ENCODE measurements at places on chromosomes 16 and 17.

DNA sequence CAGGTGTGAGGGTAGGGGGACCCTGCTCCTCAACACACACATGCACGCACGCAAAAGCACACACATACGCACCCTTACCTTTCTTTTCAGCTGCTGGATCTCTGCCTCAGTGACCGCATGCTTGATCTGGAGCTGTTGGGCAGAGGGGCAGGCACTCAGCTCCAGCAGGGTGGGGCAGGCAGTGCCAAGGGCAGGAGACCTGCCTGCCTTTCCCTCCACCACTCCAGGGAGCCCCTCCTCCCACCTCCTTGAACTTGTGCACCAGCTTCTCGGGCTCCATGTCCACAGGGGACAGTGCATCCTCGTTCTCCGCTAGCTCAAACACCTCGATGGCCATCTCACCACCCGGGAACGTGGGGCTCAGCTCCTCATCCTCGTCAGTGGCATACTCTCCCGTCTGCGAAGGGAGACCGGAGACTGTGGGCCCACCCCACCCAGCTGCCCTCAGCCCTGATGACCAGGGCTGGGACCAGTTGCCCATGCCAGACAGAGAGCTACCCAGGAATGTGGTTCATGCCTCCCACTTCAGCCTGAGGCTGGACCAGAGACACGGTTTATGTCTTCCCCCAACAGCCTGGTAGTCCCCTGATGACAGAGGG, 9.3 kb upstream of the SAMD14 start:
- no peaks in the 10 kb centered on the region for H3K27me3 ChIP-seq
- H3K4me1 ChIP-seq = peaks cover 53% of the 10 kb centered on the region
- H3K36me3 ChIP-seq = peaks cover 39% of the 10 kb centered on the region
- no peak overlapping the region for H3K4me3 ChIP-seq
- no peak for DNase-seq
- peak overlapping the region; percentile 84 for H3K27ac ChIP-seq

DNA sequence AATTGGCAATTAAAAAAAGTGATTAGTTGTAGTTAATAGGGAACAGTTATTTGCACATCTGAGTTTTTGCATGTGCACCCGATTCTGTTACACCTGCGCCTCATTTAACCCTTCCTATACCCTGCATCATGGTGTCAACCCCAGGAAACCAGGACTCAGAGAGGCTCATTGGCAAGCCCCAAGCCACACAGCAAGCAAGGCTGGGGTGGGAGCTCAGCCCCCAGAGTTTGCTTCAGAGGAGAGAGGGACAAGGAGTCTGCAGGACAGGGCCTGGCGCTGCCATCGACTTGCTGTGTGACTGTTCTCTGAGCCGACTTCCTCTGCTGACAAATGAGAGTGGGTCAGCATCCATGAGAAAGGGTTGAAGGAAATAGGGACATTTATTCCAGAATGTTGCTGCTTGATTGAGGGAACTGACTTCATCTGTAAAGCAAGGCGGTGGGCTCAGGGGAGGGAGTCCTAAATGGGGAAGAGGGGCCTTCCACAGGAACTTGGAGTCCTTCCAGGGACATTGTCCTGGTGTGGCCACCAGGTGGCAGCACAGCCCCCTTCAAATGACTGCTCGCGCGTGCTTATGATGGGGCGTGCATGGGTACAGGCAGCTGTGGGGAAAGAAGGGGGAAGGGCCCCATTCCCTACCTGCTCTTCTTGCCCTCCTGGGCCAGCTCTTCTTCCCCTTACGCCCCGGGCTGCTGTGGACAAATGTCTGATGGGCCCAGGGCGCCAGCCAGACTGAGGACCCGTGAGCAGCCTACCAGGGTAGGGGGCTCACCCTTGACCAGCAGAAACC, 51.6 kb downstream of the NT5M start:
- H3K4me3 ChIP-seq = no peak overlapping the region
- peaks cover 4% of the 10 kb centered on the region for H3K36me3 ChIP-seq
- H3K4me1 ChIP-seq = peaks cover 6% of the 10 kb centered on the region

DNA sequence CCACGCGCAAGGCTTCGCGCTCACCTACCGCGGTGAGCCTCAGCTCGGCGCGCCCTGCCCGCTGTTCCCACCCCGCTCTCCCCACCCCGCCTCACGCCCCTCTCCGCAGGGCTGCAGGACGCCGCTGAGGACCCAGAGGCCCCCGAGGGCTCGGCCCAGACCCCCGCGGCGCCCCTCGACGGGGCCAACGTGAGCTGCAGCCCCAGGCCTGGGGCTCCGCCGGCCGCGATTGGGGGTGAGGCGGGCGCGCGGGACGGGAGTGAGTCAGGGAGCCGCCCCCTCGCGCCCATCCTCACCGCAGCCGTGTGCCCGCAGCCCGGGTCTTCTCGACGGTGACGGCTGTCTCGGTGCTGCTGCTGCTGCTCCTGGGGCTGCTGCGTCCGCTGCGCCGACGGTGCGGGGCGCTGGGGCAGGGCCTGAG, 1.9 kb upstream of the PAQR4 start:
- H3K4me3 ChIP-seq = peak overlapping the region; percentile 60
- peaks cover 35% of the 10 kb centered on the region for H3K4me1 ChIP-seq
- no peak overlapping the region for H3K27ac ChIP-seq
- peaks cover 53% of the 10 kb centered on the region for H3K27me3 ChIP-seq
- H3K36me3 ChIP-seq = no peaks in the 10 kb centered on the region

- no peak for DNase-seq
- H3K4me1 ChIP-seq = peaks cover 14% of the 10 kb centered on the region
- H3K27ac ChIP-seq = no peak overlapping the region
- H3K36me3 ChIP-seq = no peaks in the 10 kb centered on the region
- no peak overlapping the region for H3K4me3 ChIP-seq
Observed at GRCh38 chr17:50768346-50768761, 1.0 kb upstream of the ANKRD40CL start.

- no peaks in the 10 kb centered on the region for H3K27me3 ChIP-seq
- no peak for DNase-seq
- H3K36me3 ChIP-seq = peaks cover 3% of the 10 kb centered on the region
- H3K4me3 ChIP-seq = no peak overlapping the region
- no peak overlapping the region for H3K27ac ChIP-seq
Observed at GRCh38 chr17:80636361-80637018, 91.9 kb downstream of the RPTOR start.

GRCh38 chr16:50308237-50308965, 42.0 kb downstream of the ADCY7 start:
- no peak for DNase-seq
- H3K36me3 ChIP-seq = no peaks in the 10 kb centered on the region
- no peak overlapping the region for H3K4me3 ChIP-seq
- no peaks in the 10 kb centered on the region for H3K27me3 ChIP-seq
- H3K27ac ChIP-seq = peak overlapping the region; percentile 86
- peaks cover 13% of the 10 kb centered on the region for H3K4me1 ChIP-seq

GRCh38 chr17:57920916-57921703, 34.1 kb downstream of the CUEDC1 start:
- no peak overlapping the region for H3K27ac ChIP-seq
- DNase-seq = no peak
- H3K36me3 ChIP-seq = no peaks in the 10 kb centered on the region
- no peaks in the 10 kb centered on the region for H3K4me1 ChIP-seq

DNA sequence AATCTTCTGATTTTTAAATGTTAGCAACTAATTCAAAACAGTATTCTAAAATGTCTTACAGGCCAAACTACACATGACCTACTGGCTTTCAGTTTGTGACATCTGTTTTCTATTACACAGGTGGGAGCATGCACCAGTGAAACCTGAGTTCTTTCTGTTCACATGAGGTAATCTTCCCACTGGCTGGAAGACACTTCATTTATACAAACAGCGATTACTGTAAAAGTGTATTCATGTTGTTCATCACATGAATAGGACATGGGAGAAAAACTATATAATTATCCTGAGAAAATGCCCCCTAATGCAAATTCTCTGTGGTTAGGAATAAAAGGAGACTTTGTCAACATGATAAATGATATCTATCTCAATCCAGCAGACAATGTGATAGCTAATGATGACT, 11.1 kb upstream of the PIK3R5 start:
- no peaks in the 10 kb centered on the region for H3K27me3 ChIP-seq
- H3K4me1 ChIP-seq = no peaks in the 10 kb centered on the region
- DNase-seq = no peak
- H3K27ac ChIP-seq = no peak overlapping the region

GRCh38 chr16:75402821-75403475, 30.4 kb downstream of the CFDP1 start:
- H3K4me1 ChIP-seq = peaks cover 1% of the 10 kb centered on the region
- no peak overlapping the region for H3K27ac ChIP-seq
- no peak overlapping the region for H3K4me3 ChIP-seq
- DNase-seq = no peak

DNA sequence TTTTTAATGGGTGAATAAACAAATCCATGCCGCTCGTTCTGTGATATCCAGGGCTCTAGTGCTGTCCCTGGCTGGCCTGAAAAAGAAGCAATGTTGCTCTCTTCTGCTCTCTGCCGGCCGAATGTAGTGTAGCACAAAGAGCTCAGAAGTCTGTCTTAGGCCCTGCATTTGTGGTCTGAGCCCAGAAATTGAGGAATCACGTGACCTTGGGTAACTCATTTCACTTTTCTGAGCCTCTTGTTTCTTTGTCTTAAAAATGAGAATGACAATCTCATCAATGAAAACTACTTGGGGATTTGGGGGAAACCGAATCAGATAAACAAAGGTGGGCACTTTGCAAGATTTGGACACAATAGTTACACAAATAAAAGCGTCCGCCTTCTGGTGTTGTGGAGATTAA, 381.6 kb upstream of the ASIC2 start:
- H3K4me1 ChIP-seq = no peaks in the 10 kb centered on the region
- no peaks in the 10 kb centered on the region for H3K36me3 ChIP-seq
- H3K27me3 ChIP-seq = peaks cover 3% of the 10 kb centered on the region
- H3K4me3 ChIP-seq = no peak overlapping the region
- DNase-seq = peak; percentile 15

- no peak overlapping the region for H3K27ac ChIP-seq
- H3K36me3 ChIP-seq = no peaks in the 10 kb centered on the region
- no peaks in the 10 kb centered on the region for H3K4me1 ChIP-seq
- no peak overlapping the region for H3K4me3 ChIP-seq
Observed at GRCh38 chr16:62194828-62195227, 158.6 kb upstream of the CDH8 start.

GRCh38 chr17:21098934-21099689, 27.7 kb upstream of the DHRS7B start:
- peak overlapping the region; percentile 56 for H3K27ac ChIP-seq
- peaks cover 3% of the 10 kb centered on the region for H3K27me3 ChIP-seq
- H3K36me3 ChIP-seq = no peaks in the 10 kb centered on the region

DNA sequence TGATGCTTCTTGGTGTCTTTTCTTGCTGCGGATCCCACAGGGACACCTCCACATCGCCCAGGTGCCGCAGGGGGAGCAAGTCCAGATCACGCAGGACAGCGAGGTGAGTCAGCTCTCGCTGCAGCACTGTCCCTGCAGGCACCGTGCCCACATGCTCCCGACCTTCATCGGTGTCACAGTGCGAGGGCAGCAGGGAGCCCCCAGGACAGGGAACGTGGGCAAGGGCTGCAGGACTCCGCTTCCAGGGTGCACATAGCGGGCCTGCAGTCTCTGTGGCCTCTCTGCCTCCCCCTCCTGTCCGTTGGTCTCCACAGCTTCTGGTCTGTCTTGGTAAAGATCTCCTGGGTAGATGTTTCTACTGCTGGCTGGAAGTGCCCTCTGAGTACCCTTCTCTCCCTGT, 84.1 kb downstream of the BANP start:
- H3K4me3 ChIP-seq = no peak overlapping the region
- peaks cover 78% of the 10 kb centered on the region for H3K36me3 ChIP-seq
- no peak overlapping the region for H3K27ac ChIP-seq
- no peak for DNase-seq

DNA sequence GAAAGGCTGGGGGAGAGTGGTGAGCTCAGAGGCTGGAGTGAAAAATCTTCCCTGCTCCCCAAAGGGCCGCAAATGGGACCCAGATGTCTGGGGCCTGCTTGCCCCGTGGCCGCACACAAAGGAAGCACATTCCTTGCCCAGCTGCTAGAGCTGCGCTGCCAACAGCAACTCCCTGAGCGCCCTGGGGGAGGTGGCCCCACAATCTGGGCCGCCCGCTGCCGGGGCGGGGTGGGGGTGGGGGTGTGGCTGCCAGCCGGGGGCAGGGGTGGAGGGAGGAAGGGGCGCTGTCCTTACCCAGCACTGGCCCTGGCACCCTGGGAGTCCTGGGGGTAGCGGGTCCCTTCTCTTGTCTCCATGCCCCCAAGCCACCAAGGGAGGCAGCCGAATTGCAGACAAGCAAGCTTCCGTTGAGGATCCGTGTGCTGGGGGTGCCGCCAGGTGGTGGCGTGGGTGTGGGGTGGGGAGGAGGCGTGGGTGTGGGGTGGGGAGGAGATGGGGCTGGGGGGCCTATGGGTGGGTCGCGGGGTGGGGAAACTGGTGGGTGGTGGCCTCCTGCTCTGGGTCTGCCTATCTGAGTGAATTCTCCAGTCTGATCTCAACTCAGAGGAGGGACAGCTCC, 48.4 kb upstream of the PABPN1L start:
- no peak for DNase-seq
- H3K4me1 ChIP-seq = no peaks in the 10 kb centered on the region
- no peaks in the 10 kb centered on the region for H3K27me3 ChIP-seq
- no peak overlapping the region for H3K4me3 ChIP-seq
- H3K27ac ChIP-seq = no peak overlapping the region

DNA sequence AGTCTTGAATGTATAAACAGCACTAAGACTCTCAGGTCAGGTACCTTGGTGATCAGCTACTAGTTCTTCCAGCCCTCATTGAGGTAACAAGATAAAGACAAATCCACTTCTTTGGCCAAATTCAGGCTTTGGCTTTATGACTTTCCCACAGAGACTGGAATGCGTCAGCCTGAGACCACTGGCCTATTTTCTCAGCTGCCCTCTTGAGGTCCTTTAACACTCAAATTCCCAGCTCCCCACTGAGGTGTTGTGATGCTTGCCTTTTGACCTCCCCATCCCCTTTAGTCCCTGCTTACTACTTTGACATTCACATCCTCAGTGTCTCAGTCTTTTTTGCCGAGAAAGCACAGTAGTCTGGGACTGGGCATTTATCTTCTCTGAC, 10.6 kb downstream of the TNFAIP1 start:
- H3K4me3 ChIP-seq = no peak overlapping the region
- DNase-seq = no peak
- no peaks in the 10 kb centered on the region for H3K4me1 ChIP-seq
- no peak overlapping the region for H3K27ac ChIP-seq
- H3K36me3 ChIP-seq = no peaks in the 10 kb centered on the region

GRCh38 chr17:34391241-34391640, 28.2 kb upstream of the CCL1 start:
- H3K4me1 ChIP-seq = no peaks in the 10 kb centered on the region
- peaks cover 8% of the 10 kb centered on the region for H3K27me3 ChIP-seq
- H3K4me3 ChIP-seq = no peak overlapping the region
- DNase-seq = no peak

GRCh38 chr16:57470711-57471110, 8.2 kb downstream of the POLR2C start:
- peaks cover 3% of the 10 kb centered on the region for H3K36me3 ChIP-seq
- H3K4me3 ChIP-seq = no peak overlapping the region
- no peaks in the 10 kb centered on the region for H3K27me3 ChIP-seq
- no peak for DNase-seq
